ENCODE measurements at places on chromosomes 16 and 17. TPM values are rescaled to one million over a fixed set of nuclear protein-coding genes. Genes with fewer than 3 reads are reported as not detected.
A peak's percentile ranks its signal among the peaks of the same experiment; 100 is the strongest.

TMEM98 gene
- 84.2 TPM for total RNA-seq

TMEM235 gene
- 21.1 TPM for total RNA-seq

CAVIN1 gene
- 334 TPM for total RNA-seq

- DNase-seq, result no peak
Measured at GRCh38 chr16:768428-768827, 7.9 kb downstream of the MSLN start.

DNA sequence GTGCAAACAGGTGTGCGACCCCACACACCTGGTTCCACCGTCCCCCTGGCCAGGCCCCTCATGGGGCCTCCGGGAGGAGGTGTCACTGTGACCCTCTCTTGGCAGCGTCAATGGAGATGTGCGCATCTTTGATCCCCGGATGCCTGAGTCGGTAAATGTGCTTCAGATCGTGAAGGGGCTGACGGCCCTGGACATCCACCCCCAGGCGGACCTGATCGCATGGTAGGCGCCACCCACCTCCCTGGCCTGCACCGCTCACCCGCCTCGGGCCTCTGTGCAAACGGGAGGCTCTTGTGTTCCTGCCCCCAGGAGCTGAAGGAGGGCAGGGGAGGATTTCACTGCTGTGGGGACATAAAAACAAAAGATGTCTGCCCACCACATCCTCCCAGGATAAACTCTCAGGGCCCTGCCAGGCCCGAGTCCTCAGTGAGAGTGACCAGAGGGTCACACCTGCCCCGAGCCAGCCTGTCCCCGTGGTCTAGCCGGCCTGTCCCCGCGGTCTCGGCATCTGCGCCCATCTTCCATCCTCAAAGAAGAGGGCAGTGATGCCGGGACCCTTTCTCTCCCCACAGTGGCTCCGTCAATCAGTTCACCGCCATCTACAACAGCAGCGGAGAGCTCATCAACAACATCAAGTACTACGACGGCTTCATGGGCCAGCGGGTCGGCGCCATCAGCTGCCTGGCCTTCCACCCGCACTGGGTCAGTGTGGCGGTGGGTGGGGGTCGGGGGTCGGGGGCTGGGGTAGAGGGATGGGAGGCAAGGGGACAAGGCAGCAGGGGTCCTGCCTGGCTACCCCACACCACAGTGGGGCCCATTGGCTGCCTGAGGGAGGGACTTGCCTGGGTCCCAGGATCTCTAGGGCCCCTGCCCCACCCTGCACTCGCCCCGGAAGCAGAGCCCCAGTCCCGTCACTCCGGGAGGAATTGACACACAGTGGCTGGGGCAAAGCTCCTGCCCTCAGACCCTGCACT lies 29.0 kb upstream of the CHMP6 start:
- DNase-seq, result no peak

DNA sequence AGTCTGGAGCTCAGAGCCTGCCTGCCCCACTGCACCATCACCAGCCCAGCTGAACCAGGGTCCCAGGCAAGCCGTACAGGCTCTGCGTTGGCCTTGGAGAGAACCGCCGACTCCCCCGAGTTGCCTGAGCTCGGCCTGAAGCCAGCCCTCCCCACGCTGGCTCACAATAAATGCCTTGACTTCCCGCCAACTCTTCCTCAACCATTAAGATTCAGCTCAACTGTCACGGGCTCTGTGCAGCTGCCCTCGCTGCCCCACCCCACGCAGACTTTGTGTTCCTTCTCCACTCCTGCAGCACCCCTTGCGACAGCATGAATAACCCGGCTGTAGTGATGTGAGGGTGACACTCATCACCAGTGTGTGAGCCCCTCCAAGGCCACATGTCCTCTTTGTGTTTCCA lies 4.8 kb upstream of the QPRT start:
- no peak for DNase-seq

GRCh38 chr17:42937712-42938596 lies 26.3 kb downstream of the AARSD1 start:
- peak; percentile 66 for DNase-seq

GRCh38 chr16:46797501-46797900 lies 33.5 kb downstream of the C16orf87 start:
- DNase-seq, result no peak

- no peak for DNase-seq
Measured at GRCh38 chr16:10782628-10783027, 36.0 kb downstream of the TVP23A start.

GRCh38 chr17:44083250-44083849 lies 12.8 kb downstream of the G6PC3 start:
- peak; percentile 42 for DNase-seq

- DNase-seq, result no peak
Measured at GRCh38 chr16:83738923-83739503, 68.8 kb upstream of the HSBP1 start.

DNA sequence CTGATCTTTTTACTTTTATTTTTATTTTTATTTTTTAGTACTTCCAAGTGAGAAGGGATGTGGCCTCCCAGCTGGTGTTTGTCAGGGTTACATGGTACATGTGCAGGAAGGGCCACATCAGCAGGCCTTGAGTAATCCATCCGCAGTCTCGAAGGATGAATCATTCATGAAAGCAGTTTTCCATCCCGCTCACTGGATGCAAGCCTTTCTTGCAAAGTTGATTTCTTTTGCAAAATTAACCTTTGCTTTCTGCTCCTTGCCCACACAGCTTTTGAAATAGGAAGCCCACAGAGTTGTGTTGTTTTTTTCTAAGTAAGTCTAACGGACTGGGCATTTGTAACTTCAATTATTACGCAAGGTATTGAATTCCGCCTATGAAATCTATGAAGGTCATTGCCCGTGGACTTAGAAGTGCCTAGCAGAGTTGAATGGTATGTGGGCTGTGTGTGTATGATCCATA lies 157.4 kb downstream of the PRKCA start:
- DNase-seq, result no peak

- no peak for DNase-seq
Measured at GRCh38 chr16:55947366-55947765, 72.2 kb upstream of the CES5A start.

Measured in endothelial cell (in vitro differentiated cells).